ENCODE measurements at places on chromosomes 5 and 9. TPM values are rescaled to one million over a fixed set of nuclear protein-coding genes. Genes with fewer than 3 reads are reported as not detected.

The KCNIP1 gene
- 1.9 TPM for polyA plus RNA-seq

The PIK3R1 gene
- polyA plus RNA-seq, result 66.7 TPM

The CCL27 gene
- 0.60 TPM for polyA plus RNA-seq

The PCDHA13 gene
- polyA plus RNA-seq, result not detected

The CER1 gene
- 0.11 TPM for polyA plus RNA-seq

The ANKRD34B gene
- polyA plus RNA-seq, result 0.23 TPM

The TMEM250 gene
- polyA plus RNA-seq, result 19.7 TPM

The NMUR2 gene
- 0.23 TPM for polyA plus RNA-seq

The GABRA1 gene
- polyA plus RNA-seq, result 0.15 TPM

The AQP7 gene
- polyA plus RNA-seq, result 1.4 TPM

The MLANA gene
- 0.57 TPM for polyA plus RNA-seq

The NUTM2F gene
- polyA plus RNA-seq, result not detected

- no peak for DNase-seq
These were observed 21.9 kb downstream of the CSF2 start for GRCh38 chr5:132095424-132095972.

DNA sequence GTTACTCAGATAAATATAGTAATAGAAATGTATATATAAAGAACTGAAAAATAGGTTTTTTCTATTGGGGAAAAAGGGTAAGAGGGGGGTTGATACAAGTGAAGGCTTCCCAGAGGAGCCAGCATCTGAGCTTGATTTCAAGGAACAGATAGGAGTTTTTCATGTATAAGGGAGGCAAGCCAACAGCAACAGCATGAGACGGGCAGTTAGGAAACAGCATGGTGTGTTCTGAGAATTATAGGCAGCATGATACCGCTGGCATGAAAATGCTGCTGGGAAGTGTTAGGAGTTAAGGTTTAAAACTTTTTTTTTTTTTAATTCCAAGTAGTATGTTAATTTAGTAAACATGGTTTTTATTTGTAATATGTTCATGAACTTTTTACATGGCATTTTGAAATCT is 9.7 kb downstream of the CDC37L1 start:
- no peak for DNase-seq

DNA sequence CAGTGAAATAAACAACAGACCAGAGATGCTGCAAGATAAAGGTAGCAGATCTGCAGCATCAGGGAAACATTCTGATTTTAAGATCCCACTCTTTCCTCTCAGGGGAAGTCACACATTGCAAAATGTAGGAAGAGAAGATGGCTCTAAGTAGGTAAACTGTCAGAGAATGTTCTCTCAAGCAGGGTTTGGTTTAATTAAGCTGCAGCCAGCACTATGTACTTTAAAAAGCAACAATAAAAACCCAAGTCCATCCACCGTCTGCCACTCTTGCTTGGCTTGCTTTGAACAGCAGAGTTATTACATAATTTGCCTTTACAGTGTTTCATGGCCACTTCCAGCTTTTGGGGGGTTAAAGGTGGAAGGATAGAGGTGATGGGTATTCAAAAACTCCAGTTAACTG is 343.2 kb upstream of the DAP start:
- no peak for DNase-seq

- DNase-seq, result peak; percentile 62
These were observed 56.7 kb upstream of the EQTN start for GRCh38 chr9:27353474-27354229.

DNA sequence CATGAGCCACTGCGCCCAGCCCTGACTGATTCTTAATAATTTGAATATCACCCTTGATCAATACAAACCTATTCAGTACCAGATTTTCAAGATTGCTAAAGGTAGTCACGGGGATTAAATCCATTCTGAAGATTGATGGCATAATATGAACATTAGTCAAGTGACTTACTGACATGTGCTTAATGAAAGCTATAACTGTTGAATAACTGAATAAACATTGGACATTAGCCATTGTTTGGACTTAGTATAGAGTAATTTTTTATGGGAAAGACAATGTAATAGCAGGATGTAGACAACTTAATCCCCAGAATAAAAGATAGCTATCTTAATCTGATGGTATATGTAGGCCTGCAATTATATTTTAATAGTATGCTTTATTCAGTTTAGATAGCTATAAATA is 35.0 kb upstream of the VPS13A start:
- no peak for DNase-seq

GRCh38 chr5:39566029-39566428 is 141.2 kb upstream of the DAB2 start:
- DNase-seq, result no peak

DNA sequence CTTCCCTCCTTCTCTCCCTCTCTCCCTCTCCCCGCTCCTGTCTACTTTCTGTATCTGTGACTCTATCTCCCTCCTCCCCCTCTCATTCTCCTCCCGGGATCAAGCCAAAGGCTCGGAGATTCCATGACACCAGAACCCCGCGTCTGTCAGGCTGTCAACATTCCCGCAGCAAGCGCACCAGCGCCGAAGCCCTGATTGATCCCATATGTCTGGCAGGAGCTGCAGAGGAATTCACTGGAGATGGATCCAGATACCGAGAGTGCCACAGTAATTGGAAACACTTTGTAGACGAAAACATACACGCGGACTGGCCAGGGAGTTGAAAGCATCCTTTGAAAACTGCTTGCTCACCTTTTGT is 300 bp upstream of the SVEP1 start:
- DNase-seq, result peak; percentile 88

- no peak for DNase-seq
These were observed 97.2 kb downstream of the ROR2 start for GRCh38 chr9:91852801-91853347.

DNA sequence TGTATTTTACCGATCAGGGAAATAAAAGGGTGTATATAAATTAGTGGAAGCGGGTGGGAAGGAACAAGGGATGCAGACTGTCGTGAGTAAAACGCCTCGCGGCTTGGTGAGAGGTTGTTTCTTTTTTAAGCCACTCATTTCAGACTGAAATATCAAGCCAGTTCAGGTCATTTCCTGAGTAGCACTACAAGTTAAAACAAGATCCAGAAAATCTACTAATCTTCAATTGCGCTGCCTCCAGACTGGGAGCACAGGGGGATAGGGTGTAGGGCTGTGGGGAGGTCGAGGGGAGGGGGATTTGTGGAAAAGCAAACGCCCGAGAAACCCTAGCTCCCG is 140.8 kb downstream of the TSSK1B start:
- no peak for DNase-seq

DNA sequence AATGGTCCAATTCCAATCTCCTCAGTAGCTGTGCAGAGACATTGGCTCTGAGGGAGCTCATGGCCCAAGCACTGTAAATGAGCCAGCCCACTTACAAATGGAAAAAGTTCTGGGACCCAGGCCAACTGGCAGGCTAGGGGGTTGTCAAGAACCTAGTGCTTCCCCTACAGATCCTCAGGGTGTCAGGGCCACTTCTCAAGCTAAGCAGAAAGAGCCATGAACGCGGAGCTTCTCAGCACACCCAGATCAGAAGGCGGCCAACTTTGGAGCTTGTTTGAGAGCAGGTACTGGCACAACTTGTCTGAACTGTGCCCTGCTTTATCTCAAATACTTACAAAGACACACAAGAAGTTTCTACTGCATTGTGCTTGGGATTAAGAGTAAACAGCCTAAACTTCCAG is 17.5 kb downstream of the TLE1 start:
- peak; percentile 98 for DNase-seq

- peak; percentile 60 for DNase-seq
These were observed 30.1 kb upstream of the MUSK start for GRCh38 chr9:110638381-110638954.

DNA sequence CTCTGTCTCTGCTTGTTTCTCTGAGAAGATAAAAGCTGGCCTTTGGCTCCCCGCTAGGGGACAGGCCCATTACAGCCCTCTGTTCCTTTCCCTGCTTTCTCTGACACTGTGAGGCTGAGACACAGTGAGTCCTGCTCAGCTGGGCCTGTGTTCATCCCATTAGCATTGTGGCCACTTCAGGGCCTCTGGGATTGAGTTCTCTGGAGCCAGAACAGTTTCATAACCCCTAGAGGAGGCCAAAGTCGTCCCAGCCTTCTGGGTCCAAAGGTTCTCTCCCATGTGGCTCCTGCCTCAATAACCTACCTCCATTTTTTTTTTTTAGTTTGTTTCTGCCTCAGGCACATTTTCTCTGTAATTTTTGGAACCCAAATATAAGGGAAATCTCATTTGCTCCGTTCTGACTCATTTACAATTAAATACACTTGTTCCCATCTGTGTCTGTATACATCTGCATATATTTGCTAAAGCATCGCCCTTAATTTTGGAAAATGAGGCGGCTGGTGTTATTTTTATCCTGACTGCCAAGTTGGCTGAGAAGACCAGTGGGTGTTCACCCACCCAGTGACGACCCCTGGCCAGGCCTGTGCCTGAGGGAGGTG is 27.3 kb upstream of the CTNNA1 start:
- DNase-seq, result no peak

DNA sequence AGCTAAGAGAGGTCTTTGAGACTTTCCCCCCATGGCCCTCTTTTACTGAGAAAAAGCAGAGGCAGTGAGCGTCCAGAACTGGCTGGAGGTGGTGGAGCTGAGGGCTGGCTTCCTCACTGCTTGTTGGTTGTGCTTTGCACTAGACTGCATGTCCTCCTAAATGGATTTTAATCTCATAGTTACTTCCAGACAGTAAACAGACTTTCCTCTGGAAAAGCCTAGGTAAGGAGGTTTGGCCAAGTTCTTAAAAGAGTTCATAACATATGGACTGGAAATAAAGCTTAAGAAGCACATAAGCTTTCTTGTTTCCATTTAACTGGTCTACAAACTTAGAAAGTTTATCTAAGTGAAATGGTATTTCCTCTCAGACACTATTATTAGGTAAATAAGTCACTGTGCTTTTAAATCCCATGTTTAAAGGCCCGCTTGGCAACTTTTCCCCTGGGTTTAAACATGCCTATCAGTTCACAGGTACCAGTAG is 2.0 kb downstream of the ASPN start:
- DNase-seq, result peak; percentile 87

GRCh38 chr9:124549016-124549415 is 41.8 kb upstream of the NR5A1 start:
- no peak for DNase-seq

DNA sequence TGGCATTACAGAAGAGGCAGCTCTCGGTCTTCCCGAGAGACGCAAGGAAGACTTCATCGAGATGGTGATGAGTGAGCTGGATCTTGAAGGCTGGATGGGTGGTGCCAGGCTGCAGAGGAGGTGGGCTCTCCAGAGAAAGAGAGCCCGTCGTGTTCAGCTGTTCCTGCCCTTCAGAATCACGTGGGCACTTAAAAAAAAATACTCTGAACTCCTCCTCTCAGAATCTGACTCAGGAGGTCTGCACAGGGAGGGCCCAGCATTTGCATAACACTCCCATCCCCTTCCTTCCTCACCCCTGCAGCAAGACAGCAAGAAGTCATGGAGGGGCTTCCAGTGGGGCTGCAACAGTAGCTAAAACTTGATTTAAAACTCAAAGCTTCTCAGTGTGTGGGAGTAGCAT is 203.0 kb downstream of the ATPSCKMT start:
- peak; percentile 25 for DNase-seq

GRCh38 chr5:4876804-4877203 is 263.3 kb upstream of the ADAMTS16 start:
- DNase-seq, result no peak

- peak; percentile 58 for DNase-seq
These were observed 204.7 kb downstream of the TTLL11 start for GRCh38 chr9:121888438-121888775.

- DNase-seq, result no peak
These were observed 13.2 kb downstream of the ATOX1 start for GRCh38 chr5:151745071-151745705.

GRCh38 chr5:119789406-119790117 is 160.2 kb downstream of the FAM170A start:
- peak; percentile 56 for DNase-seq

- DNase-seq, result peak; percentile 51
These were observed 38.4 kb upstream of the PLEKHG4B start for GRCh38 chr5:53381-54174.

GRCh38 chr5:160744268-160745101 is 107.5 kb downstream of the ATP10B start:
- DNase-seq, result no peak

GRCh38 chr5:172903790-172904189 is 55.4 kb upstream of the RPL26L1 start:
- DNase-seq, result peak; percentile 55

- peak; percentile 13 for DNase-seq
These were observed 191.5 kb downstream of the ZNF608 start for GRCh38 chr5:124554746-124555578.

GRCh38 chr9:137252555-137253506 is 1.7 kb downstream of the STPG3 start:
- DNase-seq, result no peak

DNA sequence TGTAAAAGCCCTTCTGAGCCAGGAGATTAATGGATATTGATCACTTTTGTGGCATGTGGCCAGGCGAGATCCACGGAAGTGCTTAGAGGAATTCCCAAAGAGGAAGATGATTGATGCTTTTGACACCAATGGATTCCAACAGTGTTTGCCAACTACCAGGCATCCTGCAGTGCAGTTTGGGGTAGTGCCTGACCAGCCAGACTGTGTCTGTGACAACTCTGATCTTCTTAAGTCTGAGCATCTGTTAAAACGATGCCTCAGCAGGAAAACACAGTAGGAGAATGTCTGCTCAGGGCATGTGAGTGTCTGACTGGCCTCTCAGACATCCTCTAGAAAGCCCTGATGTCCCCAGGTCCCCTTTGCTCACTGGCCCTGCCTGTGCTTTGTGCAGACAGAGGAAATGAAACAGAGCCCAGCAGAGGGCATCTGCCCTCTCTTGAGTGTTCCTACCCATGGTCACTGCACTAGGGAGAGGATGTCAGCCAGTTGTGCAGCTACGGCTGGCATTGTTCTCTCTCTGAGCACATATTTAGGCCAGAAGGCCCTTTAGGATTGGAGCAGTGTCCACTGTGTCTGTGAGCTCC is 57.0 kb downstream of the TRPC7 start:
- DNase-seq, result peak; percentile 2

GRCh38 chr9:92727716-92728700 is 36.6 kb downstream of the BICD2 start:
- DNase-seq, result no peak

GRCh38 chr5:75584641-75585040 is 26.6 kb upstream of the ANKDD1B start:
- no peak for DNase-seq

GRCh38 chr5:157541447-157542118 is 34.0 kb downstream of the ADAM19 start:
- peak; percentile 77 for DNase-seq

DNA sequence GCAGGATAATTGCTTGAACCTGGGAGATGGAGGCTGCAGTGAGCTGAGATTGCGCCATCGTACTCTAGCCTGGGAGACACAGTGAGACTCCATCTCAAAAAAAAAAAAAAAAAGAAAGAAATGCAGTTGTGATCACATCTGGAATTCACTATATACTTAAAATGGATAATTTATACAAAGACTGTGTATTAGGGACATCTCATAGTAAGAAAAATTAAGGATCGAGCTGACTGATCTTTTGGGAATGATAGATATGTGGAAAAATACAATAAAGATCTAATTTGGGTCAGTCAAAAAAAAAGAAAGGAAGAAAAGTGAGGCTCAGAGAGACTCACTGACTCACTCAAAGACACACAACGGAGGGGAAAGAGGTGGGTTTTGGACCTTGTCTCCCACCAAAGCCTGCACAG is 73.2 kb upstream of the STXBP1 start:
- DNase-seq, result peak; percentile 60
